ENCODE measurements at places on chromosomes 3 and 15. TPM values are rescaled to one million over a fixed set of nuclear protein-coding genes. Genes with fewer than 3 reads are reported as not detected.

DNA sequence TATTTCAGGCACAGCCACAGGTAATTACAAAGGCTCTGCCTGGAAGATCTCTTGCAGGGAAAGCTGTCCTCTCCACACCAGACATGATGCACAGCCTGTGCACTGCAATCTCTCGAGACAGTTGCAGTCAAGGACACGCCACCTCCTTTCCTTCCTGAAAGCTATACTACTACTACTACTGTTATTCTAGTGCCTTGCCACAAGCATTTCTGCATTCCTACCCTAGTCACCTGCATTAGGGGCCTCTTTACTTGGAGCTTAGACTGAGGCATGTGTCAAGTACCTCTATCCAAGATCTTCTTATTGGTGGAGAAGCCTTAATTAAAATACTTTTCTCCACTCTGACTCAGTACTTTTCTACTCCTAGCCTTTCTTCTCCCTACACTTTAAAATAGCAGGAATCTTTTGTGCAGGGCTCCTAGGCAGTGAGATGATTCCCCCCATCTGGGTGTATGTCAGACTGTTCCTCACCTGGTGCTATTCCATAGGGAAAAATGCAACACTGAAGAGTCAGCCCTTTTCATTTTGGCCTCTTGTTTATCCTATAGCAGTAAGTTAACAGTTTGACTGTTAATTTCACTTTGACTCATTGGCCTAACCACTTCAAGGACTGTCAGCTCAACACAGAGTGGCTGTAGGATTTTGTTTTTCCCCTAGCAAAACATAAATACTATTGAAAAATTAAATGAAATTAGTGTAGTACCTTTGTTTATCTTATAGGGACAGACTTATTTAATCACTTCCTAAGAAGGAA is 78.9 kb downstream of the ESYT3 start:
- H3K36me3 ChIP-seq, result peaks cover 8% of the 10 kb centered on the region
- no peak overlapping the region for H3K27ac ChIP-seq
- H3K4me3 ChIP-seq, result no peak overlapping the region
- H3K27me3 ChIP-seq, result no peaks in the 10 kb centered on the region
- H3K4me1 ChIP-seq, result no peaks in the 10 kb centered on the region

DNA sequence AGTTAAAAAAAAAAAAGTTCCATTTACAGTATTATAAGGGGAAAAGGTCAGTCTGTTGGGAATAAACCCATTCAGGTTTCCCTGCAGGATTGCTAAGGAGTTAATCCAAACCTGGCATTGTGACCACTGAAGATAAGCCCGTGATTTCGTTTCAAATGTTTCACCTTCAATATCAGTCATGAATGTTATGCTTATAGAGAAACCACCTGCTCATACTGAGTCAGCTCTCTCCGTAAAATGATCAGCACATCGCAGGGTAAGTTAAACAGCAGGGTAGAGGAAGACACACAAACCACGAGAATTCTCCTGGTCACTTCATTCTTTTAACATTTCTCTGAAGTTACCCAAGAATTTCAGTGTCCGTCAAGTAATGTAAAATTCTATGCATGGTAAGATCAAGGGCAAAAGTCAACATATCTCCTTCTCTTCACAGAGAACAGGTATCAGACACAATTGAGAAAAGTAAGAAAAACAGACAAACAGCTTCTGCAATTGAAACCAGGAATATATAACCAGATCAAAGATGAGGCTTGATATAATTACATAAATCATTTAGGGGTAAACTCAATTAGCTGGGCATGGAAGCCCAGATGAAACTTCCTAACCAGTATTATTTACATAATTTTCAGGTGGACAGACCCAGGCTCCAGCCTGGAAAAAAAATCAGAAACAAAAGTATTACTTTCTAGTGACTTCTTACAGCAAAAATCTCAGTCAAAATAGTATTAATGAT is 67.6 kb upstream of the ARHGEF3 start:
- no peak overlapping the region for H3K4me3 ChIP-seq
- H3K4me1 ChIP-seq, result peaks cover 9% of the 10 kb centered on the region
- H3K27ac ChIP-seq, result no peak overlapping the region
- no peaks in the 10 kb centered on the region for H3K27me3 ChIP-seq
- no peaks in the 10 kb centered on the region for H3K36me3 ChIP-seq

GRCh38 chr15:99098426-99098825 is 6.5 kb upstream of the SYNM start:
- H3K36me3 ChIP-seq, result no peaks in the 10 kb centered on the region
- H3K27me3 ChIP-seq, result peaks cover 4% of the 10 kb centered on the region
- no peak overlapping the region for H3K4me3 ChIP-seq
- H3K4me1 ChIP-seq, result peaks cover 3% of the 10 kb centered on the region

DNA sequence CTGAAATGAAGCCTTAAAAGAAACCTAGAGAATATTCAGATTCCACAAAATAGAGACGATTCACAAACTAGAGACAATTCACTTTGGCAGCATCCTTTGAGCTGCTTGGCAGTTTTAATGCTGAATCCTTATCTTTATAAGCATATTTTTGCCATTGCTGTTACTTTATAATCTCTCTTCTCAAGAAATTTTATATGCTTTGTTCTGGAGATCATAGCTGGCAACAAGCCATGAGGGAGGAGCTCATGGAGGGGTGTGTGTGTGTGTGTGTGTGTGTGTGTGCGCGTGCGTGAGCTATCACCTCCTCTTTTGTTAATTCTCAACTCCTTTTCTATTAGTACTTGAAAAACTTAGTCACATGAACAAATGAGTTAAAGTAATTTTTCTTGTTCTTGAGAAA is 495.0 kb upstream of the RGMA start:
- H3K4me1 ChIP-seq, result no peaks in the 10 kb centered on the region
- H3K4me3 ChIP-seq, result no peak overlapping the region
- H3K27ac ChIP-seq, result no peak overlapping the region
- no peak for DNase-seq

DNA sequence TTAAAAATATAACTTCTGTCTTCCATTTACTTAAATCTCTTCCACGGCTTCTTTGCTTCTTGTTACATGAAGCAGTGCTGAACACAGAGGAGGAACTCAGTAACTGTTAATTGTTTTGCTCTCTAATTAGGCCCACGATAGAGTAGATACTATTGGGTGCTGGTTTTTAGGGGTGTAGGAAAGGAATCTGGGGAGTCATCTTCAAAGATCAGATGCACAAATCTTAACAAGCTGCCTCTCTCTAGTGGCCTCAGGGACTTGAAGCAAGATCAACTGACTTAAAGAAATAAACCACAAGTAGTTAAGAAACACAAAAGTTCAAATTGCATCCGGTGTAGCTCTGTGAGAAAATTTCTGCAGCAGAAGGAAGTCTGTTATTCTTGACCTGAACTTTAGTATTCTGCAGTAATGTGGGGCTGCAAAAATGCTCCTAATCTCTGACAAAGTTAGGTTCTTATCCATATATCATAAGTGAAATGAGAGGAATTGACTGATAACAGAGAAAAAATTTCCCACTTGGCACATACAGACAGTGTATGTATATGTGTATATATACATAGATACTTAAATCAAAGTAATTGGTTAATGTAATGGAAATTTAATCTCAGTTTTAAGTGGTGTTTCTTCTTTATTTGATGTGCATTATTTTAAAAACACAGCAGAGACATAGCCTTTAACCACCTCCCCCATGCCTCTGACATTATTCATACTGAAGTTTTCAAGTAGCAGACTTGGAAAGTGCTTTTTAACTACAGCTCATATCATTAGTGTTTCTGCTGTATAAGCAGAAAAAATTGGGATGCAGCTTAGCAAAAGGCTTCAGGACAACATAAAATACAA is 51.8 kb downstream of the CHST2 start:
- peak overlapping the region; percentile 90 for H3K27ac ChIP-seq
- H3K36me3 ChIP-seq, result peaks cover 5% of the 10 kb centered on the region
- DNase-seq, result no peak
- H3K4me3 ChIP-seq, result peak overlapping the region; percentile 13
- H3K4me1 ChIP-seq, result peaks cover 49% of the 10 kb centered on the region

- peaks cover 2% of the 10 kb centered on the region for H3K36me3 ChIP-seq
- H3K4me3 ChIP-seq, result no peak overlapping the region
- H3K4me1 ChIP-seq, result peaks cover 16% of the 10 kb centered on the region
These were observed 1077.0 kb downstream of the ROBO1 start for GRCh38 chr3:78690766-78691165.

The CCR3 gene
- not detected for total RNA-seq
